Activated CD8-positive, alpha-beta memory T cell treated with anti-CD3 and anti-CD28 coated beads for 4 hours (primary cell): ENCODE measurements at places on chromosomes 1 and 21.

DNA sequence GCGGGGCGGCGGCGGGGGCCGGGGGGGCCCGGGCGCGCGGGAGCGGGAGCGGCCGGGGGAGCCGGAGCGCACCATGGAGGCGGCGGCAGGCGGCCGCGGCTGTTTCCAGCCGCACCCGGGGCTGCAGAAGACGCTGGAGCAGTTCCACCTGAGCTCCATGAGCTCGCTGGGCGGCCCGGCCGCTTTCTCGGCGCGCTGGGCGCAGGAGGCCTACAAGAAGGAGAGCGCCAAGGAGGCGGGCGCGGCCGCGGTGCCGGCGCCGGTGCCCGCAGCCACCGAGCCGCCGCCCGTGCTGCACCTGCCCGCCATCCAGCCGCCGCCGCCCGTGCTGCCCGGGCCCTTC, 546 bp downstream of the SKI start:
- no peak for DNase-seq

- no peak for DNase-seq
Observed at GRCh38 chr1:185376288-185376687, 59.2 kb upstream of the IVNS1ABP start.

GRCh38 chr1:174942547-174943255, 57.0 kb upstream of the CACYBP start:
- DNase-seq = no peak

GRCh38 chr1:68015971-68016370, 34.5 kb downstream of the DIRAS3 start:
- no peak for DNase-seq

DNA sequence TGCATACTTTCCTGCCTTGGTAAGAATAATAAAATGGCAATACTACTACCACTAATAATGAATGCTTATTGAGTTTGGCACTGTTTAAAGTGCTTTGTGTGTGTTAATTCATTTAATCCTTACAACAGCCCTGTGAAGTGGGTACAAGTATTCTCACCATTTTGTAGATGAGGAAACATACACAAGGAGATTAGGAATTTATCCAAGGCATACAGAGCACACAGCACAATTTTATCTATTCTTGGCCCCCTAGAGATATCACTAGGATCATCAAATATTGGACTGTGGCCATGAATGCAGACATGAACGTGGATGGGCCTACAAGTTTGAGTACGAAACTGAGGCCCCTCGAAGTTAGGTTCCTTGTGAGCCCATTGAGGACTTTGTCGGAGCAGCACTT, 39.5 kb downstream of the TENT5C start:
- DNase-seq = no peak

- DNase-seq = no peak
Observed at GRCh38 chr1:51839094-51839493, 39.4 kb downstream of the NRDC start.
